ENCODE measurements at places on chromosomes 1 and 21.
A peak's percentile ranks its signal among the peaks of the same experiment; 100 is the strongest.

- no peak for DNase-seq
Observed at GRCh38 chr1:6683434-6683833, 18.2 kb downstream of the DNAJC11 start.

DNA sequence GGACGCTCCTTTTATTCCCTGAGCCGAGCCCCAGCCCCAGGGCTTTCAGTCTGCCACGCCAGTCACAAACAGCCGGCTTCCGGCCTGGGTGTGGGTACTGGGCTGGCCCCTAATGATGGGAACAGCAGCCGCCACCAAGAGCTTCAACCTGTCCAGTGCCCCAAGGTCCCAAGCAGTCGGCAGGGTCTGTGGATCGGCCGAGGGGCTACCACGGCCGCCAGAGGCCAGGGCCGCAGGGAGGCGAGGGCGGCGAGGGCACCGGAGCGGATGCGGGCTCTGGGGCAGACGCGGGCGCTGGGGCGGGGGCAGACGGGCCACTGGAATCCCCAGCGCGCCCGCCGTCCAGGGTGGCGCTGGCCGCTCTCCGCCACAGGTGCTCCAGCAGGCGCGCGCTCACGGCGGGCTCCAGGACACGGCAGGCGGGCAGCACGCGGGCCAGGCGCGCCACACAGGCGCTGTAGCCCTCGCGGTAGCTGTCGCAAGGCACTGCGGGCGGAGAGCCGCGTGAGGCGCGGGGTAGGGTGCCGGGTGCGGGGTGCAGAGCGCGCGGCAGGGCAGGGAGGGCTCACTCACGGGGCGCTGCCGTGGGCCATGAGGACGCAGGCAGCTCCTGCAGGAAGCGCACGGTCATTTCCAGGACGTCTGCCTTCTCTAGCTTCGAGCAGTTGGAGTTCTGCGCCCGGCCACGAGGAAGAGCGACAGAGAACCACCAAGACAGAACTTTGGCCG, 887 bp downstream of the HES2 start:
- DNase-seq: no peak

DNA sequence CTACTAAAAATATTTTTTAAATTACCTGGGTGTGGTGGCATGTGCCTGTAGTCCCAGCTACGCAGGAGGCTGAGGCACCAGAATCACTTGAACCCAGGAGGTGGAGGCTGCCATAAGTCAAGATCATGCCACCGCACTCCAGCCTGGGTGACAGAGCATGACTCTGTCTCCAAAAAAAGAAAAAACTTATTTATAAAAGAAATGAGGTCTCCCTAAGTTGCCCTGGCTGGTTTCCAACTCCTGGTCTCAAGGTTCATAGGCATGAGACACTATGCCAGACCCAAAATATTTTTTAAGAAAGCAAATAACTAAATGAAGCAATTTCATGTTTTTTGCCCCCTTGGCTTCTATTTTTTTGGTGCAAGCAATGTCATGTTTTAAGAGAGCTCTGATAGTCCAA, 32.9 kb downstream of the EIF4G3 start:
- no peak for DNase-seq

DNA sequence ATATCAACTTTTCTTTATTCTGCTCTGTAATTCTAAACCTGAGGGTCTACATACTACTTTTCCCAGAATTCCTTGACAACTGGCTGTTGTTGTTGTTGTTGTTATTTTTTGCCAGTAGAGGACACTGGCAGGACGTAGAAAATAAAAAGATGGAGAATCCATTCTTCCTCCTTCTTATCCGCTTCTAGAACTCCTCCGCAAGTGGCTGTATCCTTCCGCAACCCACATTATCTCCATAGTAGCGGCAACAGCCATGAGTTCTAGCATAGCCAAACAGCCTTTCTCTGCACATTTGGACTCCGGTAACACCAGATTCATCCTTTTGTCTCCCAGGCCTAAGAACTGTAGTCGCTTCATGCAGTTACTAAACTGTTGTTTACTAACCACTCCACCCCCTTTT, 91.1 kb upstream of the CACHD1 start:
- DNase-seq: no peak

DNA sequence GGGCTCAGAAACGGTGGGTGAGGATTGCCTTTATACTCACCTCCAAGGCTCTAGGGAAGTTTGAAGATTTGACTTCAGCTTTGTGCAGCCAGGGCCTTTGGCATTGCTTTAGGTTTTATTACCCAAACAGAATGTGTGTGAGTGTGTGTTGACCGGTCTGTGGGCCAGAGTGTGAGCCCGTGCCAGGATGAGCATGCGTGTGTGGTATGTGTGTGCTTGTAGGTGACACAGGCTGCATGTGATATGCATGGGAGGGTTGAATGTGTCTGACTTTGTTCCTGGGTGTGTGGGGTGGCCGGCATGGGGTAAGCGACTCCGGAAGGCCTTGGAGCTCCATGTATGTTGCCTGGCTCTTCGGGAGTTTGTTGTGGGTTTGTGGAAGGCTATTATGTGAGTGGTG, 160.5 kb downstream of the FOXD2 start:
- no peak for DNase-seq

DNA sequence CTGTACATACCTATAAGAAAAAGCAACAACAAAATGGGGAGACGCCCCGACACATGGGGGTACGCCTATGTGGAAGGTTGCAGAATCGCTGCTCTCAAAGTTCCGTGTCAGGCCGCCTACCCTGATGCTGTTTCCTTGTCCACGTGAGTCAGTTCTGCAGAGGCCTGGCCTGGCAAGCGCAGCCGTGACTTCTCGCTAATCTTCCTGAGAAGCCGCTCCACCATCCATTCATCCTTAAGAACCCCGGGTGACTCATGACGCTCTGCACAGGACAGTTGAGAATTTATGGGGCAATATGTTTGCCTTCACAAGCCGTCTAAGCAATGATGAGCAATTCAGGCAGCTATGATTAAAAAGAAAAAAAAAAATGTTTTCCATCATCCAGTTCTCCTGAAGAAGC, 122.3 kb upstream of the TMPRSS2 start:
- DNase-seq: peak; percentile 100

- DNase-seq: no peak
Observed at GRCh38 chr1:38097284-38097898, 50.8 kb upstream of the POU3F1 start.

GRCh38 chr1:198156111-198156744, 570 bp upstream of the NEK7 start:
- peak; percentile 84 for DNase-seq

DNA sequence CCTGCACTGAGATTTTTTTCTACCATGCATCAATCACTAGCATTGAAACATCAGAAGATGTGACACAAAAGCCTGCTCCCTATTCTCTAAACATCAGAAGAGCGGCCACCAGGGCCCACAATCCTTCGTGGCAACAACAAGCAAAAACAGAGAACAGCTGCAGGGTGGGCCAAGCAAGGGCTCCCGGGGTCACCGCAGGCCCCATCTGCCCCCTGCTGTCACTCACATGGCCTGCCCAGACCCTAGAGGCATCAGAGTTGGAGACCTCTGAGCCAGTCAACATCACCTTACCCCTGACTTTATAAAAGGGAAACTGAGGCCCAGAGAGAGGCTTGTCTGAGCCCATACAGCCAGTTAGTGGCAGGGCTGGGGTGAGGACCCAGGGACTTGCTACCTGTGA, 1.8 kb downstream of the LAPTM5 start:
- DNase-seq: no peak

- no peak for DNase-seq
Observed at GRCh38 chr1:6269720-6270400, 9.0 kb upstream of the GPR153 start.

- no peak for DNase-seq
Observed at GRCh38 chr21:8988696-8989095, 1532.7 kb upstream of the TPTE start.
